Colonic mucosa (tissue), 4 donors: ENCODE measurements at places on chromosomes 12 and 14.

DNA sequence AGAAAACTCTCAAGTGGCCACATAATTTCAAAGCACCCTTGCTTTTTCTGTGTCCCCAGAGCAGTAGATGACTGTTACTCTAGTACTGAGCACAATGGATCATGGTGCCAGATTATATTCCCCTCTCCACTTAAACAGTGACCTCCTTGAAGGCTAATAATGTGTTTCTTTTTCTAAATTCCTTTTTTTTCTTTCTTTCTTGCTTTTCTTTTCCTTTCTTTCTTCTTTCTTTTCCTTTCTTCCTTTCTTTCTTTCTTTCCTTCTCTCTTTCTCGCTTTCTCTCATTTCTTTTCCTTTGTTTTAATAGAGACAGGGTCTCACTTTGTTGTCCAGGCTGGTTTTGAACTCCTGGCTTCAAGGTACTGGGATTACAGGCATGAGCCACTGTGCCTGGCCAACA is 26.2 kb upstream of the TSPAN11 start:
- no peaks in the 10 kb centered on the region for H3K27me3 ChIP-seq
- no peaks in the 10 kb centered on the region for H3K4me1 ChIP-seq

DNA sequence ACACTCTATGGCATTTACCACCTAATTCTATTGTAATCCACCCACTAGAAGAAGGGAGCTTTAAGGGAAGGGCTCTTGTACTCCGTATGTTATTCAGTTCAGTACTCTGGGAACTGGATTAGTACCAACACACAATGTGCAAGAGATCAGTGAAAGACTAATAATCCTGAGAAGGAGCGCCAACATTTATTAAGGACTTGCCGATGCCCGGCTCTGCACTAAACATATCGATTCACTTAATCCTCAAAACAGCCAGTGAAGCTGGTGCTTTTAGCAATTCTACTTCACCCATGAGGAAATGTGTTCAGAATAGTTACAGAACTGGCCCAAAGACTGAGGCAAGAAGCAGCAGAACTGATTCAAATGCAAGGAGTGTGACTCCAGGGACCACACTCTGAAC is 80.9 kb downstream of the RPS6KA5 start:
- no peak overlapping the region for H3K4me3 ChIP-seq
- no peak for DNase-seq
- H3K4me1 ChIP-seq: peaks cover 3% of the 10 kb centered on the region
- no peaks in the 10 kb centered on the region for H3K36me3 ChIP-seq
- no peak overlapping the region for H3K27ac ChIP-seq

GRCh38 chr14:49896966-49897365 is 4.1 kb downstream of the ARF6 start:
- peak overlapping the region; percentile 3 for H3K4me3 ChIP-seq
- peak overlapping the region; percentile 100 for H3K27ac ChIP-seq
- no peaks in the 10 kb centered on the region for H3K36me3 ChIP-seq
- DNase-seq: peak; percentile 16
- H3K27me3 ChIP-seq: no peaks in the 10 kb centered on the region
- no peaks in the 10 kb centered on the region for H3K4me1 ChIP-seq

DNA sequence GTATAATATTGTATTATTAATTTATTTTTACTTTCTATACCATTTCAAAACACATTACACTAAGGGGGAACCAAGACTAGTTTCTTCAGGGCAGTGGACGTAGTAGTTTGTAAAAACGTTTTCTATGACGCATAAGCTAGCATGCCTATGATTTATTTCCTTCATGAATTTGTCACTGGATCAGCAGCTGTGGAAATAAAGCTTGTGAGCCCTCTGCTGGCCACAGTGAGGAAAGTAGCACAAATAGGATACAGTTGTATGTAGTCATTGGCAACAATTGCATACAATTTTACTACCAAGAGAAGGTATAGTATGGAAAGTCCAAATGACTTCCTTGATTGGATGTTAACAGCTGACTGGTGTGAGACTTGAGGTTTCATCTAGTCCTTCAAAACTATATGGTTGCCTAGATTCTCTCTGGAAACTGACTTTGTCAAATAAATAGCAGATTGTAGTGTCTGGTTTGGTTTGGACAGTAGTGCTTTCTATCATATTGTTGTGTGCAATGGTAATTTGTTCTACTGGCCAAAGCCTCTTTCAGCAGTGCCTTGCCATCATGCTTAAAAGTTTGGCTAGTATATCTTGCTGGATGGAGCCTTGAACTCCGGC is 24.3 kb upstream of the PLEKHD1 start:
- H3K4me1 ChIP-seq: no peaks in the 10 kb centered on the region
- H3K4me3 ChIP-seq: no peak overlapping the region
- DNase-seq: peak; percentile 59
- H3K27ac ChIP-seq: no peak overlapping the region

DNA sequence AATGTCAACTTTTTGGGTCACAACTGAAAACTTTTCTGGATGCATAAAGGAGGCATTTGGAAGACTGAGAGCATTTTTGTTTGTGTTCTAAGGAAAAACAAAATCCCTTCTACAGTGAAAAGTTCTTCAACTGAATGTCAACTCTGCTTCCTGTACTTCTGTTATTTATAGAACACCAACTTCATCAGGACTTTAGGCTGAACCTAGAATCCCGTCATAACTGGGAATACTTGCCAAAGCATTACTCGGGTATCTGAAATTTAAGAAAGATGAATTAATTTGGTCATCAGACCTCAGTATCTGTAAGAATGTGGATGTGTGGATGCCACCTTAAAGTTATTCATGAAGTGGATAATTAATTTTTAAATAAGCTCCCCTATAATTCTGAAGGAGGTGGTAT is 73.2 kb downstream of the FERMT2 start:
- no peaks in the 10 kb centered on the region for H3K27me3 ChIP-seq
- no peaks in the 10 kb centered on the region for H3K36me3 ChIP-seq
- no peak overlapping the region for H3K27ac ChIP-seq
- H3K4me1 ChIP-seq: no peaks in the 10 kb centered on the region
- no peak overlapping the region for H3K4me3 ChIP-seq

DNA sequence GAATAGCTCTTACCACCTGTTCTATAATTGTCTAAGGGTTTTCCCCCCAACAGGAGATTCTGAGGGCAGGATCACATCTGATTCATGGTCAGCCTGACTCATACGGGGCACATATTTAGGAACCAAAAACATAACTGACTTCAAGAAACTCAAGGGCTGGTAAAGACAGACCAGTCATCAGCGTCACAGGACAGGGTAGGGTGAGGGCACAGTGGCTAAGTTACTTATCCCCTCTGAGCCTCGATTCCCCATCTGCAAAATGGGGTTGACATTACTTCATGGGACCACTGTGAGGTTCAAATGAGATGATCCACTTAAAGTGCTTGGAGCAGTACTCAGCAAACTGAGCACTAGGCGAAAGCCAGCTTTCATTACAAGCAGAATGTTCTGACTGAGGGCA is 606 bp downstream of the CINP start:
- H3K4me3 ChIP-seq: peak overlapping the region; percentile 95
- DNase-seq: no peak
- no peaks in the 10 kb centered on the region for H3K36me3 ChIP-seq

DNA sequence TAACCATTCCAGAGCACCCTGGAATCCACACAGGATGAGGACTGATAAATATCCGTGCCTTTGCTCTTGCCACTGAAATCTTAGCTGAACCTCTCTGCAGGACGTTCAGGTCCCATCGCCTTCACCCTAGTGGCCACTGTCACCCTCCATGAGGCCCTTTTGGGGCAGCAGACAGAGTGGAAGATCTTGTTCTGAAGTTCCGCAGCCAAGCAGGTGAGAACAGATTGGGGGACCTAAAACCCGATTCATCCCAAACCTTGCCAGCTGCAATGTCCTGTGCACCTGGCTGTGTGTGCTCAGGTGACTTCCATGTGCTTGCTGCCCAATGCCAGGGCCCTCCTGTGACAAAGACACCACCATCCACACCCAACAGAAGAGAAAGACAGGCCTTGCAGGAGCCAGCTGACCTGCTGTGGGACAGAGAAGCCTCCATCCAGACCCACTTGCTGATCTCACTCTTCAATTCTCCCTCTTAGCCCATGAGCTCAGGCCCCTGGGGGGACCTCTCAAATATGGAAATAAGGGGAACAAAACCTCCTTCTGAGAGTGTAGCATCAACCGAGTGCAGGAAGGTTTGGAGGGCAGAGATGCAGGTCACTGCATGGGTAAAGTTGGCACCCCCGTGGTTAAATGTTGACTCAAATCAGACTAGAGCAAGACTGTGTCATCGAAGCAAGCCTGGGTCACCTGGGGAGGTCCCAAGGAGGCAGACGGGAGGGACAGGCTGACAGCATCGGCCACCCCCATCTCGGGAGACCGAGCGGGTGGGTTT is 308.7 kb upstream of the DIO3 start:
- no peaks in the 10 kb centered on the region for H3K36me3 ChIP-seq
- H3K27ac ChIP-seq: no peak overlapping the region
- H3K4me1 ChIP-seq: no peaks in the 10 kb centered on the region
- H3K27me3 ChIP-seq: no peaks in the 10 kb centered on the region
- no peak overlapping the region for H3K4me3 ChIP-seq
- no peak for DNase-seq

DNA sequence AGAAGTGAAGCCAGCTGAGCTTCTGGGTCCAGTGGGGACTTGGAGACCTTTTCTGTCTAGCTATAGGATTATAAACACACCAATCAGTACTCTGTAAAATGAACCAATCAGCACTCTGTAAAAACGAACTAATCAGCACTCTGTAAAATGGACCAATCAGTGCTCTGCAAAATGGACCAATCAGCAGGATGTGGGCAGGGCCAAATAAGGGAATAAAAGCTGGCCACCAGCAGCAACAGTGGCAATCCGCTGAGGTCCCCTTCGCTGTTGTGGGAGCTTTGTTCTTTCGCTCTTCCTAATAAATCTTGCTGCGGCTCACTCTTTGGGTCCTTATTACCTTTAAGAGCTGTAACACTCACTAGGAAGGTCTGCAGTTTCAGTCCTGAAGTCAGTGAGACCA is 72.3 kb downstream of the NTS start:
- no peak for DNase-seq
- H3K36me3 ChIP-seq: no peaks in the 10 kb centered on the region
- H3K27ac ChIP-seq: no peak overlapping the region
- no peak overlapping the region for H3K4me3 ChIP-seq
- no peaks in the 10 kb centered on the region for H3K27me3 ChIP-seq

GRCh38 chr14:82447586-82447985 is 913.9 kb upstream of the SEL1L start:
- DNase-seq: no peak
- no peak overlapping the region for H3K4me3 ChIP-seq
- no peaks in the 10 kb centered on the region for H3K27me3 ChIP-seq
- H3K27ac ChIP-seq: no peak overlapping the region
- H3K4me1 ChIP-seq: no peaks in the 10 kb centered on the region

DNA sequence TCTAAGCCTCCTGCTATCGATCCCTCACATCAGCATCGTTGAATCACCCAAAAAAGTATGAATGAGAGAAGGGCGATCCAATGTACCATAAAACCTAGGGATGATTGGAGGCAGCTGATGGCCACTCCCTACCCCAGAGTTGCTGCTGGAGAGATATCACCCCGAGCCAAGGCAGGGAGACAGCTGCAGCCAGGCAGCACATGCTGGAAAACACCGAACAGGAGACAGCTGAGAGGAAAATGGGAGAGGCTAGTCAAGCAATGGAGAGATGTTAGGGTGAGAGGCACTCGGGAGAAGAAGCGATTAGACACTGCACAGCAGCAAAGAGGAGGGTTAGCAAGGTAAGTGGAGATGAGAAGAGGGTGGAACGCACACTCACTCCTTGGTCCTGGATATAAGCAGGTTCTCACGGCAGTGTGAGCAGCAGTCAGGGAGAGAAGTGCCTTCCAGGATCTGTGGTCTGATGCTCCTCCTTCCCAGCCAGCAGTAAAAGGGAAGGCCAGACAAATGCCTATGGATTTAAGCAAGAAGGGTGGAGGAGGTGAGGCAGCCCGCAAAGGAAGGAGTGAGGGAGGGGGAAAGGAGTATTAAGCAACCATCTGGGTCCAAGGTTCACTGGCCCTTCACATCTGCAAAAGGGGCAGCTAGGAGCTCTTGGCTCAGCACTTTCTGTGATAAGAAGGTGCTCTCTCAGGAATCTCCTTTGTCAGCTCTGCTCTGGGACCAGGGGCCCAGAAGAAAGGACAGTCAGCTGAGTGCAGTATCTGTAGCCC is at the start of gene SLC7A7:
Gene SLC7A7 (minus strand): TSS at position 495 of the 773 bp plus-strand sequence. CDS start 2,037 bp downstream, outside the sequence.
- H3K4me3 ChIP-seq: peak within 1 kb of the TSS; percentile 14
- DNase-seq: peak; percentile 47
- no peaks in the 10 kb centered on the region for H3K36me3 ChIP-seq
- H3K27ac ChIP-seq: peak within 1 kb of the TSS; percentile 63
- H3K4me1 ChIP-seq: peaks cover 6% of the 10 kb centered on the region
- H3K27me3 ChIP-seq: no peaks in the 10 kb centered on the region

- H3K4me3 ChIP-seq: no peak overlapping the region
- no peaks in the 10 kb centered on the region for H3K27me3 ChIP-seq
- no peak for DNase-seq
- no peaks in the 10 kb centered on the region for H3K36me3 ChIP-seq
- H3K27ac ChIP-seq: no peak overlapping the region
- no peaks in the 10 kb centered on the region for H3K4me1 ChIP-seq
Measured at GRCh38 chr12:81670759-81671158, 88.4 kb downstream of the PPFIA2 start.

DNA sequence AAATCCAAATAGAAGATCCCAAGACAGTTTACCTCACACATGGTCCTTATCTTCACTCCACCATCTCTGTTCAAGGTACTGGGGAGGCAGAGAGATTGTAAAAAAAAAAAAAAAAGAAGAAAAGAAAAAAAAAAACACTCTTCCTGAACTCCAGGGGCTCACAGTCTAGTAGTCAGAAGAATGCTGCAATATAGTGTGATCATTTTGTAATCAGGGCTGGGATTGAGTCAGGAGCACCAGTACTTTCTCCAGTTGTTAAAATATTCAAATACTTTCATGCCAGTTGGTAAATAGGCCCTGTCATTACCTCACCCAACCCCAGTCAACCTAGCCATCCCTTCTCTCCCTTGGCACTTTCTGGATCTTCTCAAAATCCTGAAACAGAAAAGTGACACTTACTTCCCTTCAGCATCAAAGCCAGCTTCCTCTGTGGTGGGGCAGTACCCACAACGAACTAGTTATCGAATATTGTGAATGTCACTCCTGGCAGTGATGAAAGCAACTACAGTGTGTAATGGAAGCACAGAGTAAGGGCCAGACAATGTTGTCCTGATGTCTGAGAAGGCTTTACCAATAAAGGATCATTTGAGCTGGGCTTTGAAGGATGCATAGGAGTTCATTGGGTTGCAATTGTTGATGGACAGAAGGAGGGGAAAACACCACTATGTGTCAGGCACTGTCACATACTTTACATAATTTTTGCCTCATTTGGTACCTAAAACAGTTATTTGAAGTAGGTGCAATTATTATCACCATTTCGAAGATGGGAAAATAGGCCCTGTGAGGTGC is 44.3 kb upstream of the HSPB8 start:
- no peak for DNase-seq
- no peaks in the 10 kb centered on the region for H3K4me1 ChIP-seq
- no peaks in the 10 kb centered on the region for H3K36me3 ChIP-seq
- no peak overlapping the region for H3K4me3 ChIP-seq
